ENCODE measurements at places on chromosomes 16 and 17.

DNA sequence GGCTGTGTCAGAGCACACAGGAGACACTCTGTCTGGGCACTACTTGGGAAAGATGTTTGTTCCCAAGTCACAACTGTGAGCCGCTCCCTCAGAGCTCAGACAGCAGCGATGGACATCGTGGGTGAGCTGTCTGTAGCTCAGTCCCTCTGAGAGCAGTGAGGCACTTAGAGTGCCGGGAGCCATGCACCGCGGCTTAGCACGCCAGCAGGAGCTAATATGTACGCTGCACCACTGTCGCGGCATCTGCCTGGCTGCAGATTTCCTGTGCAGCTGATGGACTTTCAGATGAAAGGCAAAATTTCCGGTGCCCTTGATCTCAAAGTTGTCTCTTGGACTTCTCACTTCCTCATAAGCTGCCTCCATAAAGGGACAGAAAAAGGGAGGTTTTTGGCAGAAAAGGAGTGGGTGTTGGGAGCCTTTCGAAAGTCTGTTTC is 92.8 kb upstream of the ZNF469 start:
- no peak for DNase-seq

DNA sequence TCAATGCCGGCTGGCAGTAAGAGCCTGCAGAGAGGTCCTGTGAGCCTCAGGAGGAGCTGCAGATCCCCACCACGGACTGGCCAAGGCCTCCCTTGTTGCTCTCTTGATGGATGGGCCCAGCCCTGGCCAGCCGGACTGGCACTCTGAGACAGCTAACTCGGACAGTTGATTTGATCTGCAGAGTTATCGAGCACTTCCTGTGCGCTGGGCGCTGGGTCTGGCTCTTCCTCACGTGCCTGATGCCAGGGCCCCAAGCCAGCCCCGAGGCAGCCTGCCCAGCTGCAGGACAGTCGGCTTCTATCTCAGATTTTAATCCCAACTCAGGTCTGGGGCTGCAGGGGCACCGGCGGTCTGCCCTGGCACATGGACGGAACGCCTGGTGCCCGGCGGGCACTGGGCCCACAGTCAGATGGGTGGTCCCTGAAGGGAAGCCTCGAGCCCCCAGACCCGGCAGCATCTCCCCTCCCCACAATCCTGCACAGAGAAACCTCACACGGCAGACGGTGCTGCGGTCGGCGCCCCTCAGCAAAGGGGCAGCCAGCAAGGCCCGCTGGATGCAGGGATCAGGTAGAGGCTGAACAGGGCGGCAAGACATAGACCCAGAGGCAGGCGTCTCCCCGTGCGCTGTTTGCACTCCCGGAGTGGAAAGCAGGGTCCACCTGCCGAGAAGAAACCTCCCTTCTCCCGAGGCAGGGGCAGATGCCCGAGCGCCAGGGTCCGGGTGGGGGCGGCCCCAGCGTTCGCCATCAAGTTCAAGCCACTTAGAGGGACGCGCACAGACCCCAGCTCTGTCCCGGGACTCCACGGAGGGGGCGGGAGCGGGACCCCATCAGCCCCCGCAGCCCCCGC is 34.0 kb downstream of the TIMM22 start:
- no peak for DNase-seq

- DNase-seq, result no peak
Measured at GRCh38 chr16:2469399-2470233, 1.5 kb upstream of the NTN3 start.

DNA sequence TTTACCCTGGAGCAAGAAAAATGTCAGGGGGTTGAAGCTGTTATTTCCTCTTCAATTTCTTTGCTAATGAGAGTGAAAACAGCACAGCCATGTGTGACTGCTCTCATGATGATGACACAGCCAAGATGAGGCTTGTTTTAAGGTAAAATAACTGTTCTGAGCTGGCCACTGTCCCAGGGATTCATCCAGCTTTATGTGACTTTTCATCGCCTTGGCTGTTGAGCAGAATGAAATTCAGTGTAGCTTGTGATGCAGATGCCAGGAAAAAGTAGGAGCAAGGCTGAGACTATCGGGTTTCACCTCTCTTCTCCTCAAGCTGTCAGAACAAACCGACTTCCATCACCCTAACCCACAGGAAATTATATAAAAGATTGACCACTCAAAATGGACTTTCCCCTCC is 361.8 kb upstream of the CDH5 start:
- no peak for DNase-seq

DNA sequence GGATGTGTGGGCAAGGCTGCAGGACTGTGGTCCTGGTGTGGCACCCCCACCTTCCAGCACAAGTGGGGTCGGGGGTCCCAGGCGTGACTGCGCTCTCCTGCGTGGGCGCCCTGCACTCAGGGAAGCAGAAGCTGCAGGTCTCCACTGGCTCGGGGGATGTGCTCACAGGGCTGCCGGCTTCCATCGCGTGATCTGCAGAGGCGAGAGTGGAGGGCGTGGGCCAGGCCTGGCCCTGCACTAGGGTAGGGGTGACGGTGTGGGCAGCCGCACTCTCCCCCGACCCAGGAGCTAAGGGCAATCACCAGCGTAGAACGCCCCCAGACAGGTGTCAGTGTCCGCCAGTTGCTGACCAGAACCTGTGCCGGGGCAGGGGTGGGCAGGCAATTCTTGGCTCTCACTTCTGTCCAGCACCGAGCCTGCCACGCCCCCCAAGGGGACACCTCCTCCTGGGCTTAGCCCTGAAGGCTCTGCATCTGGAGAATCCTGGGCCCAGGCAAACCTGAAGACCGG is 32.3 kb downstream of the TNFRSF13B start:
- DNase-seq, result no peak

- no peak for DNase-seq
Measured at GRCh38 chr17:64146418-64147109, 16.6 kb upstream of the ERN1 start.

GRCh38 chr16:83932304-83932703 is 20.7 kb upstream of the OSGIN1 start:
- no peak for DNase-seq

DNA sequence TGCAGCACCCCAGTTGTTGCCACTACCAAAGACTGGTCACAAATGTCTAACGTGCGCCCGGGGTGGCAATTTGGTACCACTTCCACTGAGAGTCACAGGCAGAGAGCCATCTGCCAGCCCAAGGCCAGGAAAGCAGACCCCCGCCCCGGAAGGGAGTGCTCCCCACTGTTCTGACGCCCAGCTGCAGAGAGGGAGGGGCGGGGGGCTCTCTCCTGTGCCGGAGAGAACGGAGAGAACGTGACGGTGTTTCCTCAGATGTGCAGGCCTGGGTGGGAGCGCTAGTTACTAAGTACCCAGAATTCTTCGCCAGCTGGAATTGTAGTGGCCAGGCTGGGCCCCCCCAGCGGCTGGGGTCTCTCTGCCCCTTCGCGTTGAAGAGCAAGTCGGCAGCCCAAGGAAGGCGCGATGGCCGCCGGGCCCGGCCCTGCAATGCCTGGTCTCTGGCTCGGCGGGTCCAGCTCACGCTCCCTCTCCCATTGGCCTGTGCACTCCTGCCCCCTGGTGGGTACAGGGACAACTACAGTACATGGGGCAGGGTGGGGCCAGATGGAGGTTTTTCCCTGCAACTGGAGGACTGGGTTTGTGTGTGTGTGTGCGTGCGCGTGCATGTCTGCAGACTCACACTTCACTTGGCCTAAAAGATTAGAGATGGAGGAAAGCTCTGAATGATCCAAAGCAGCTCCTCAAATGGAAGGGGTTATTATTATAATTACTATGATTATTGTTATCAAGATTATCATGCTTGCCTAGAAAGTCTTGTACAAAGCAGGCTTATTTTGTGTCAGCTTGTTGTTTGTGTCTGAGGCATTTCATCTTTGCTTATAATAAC is 107.1 kb downstream of the AMFR start:
- peak; percentile 61 for DNase-seq

DNA sequence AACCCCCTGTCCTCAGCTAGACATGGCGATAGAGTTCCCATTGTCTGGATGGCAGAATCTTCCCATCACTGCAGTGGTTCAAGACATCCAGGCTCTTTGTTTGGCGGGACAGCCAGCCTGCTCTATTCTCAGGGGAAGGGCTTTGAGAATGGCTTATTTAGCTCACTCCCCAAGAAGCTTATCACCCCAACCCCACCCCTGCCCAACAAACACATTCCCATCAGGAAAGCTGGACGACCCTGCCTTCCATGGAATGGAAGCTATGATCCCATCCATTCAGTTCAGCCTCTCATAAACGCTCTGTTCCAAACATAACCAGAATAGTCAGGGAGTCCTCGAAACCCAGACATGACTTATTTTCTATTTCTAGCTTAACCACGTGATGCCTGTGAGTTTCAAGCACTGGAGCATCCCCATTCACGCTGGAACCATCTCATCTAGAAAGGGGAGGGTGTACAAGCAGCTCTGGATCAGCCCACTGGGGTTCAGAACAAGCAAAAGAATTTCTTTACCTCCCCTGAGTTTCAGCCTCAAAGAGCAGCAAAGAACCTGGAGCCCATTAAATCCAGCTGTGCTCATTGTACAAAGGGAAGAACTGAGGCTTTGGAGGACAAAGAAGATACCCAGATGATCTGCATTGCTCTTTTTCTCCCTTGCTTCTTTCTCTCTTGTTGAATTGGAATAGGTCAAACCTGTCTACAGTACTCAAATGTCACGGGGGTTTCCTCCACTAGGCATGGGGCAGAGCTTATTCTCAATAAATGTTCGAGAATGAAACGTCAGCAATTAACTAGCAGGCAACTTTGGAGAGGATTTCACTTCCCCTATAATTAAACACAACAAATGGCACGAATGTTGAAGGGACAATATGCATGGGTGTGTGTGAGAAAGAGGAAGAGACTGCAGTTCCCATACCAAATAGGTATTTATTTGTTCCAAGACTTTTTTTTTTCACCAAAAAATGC is 93.1 kb downstream of the XYLT1 start:
- no peak for DNase-seq

DNA sequence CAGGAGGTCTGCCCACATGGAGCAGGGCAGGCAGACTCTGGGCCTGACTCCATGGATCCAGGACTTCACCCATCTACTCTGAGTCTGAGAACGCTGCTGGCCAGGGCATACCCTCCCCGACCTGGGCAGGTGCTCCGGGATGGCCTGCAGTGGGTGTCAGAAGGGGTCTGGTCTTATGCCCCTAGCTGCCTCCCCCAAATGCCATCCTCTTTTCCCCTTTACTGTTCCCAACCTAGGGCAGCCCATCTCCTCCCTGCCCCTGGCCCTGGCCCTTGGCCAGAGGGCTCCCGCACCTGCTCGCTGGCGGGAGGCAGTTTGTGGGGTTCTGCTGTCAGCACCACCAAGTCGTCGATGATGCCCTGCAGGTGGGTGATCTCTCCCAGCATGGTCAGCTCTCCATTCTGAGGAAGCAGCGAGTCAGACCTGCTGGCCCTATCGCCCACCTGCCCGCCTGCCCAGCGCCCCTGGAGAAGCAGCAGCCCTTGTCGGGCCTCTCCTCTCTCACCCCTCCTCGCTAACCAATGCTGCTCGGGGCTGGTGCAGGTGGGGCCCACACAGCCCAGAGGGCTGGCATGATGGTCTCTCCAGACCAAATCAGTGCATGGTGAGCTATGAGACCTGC is 8.2 kb downstream of the MTSS2 start:
- no peak for DNase-seq

DNA sequence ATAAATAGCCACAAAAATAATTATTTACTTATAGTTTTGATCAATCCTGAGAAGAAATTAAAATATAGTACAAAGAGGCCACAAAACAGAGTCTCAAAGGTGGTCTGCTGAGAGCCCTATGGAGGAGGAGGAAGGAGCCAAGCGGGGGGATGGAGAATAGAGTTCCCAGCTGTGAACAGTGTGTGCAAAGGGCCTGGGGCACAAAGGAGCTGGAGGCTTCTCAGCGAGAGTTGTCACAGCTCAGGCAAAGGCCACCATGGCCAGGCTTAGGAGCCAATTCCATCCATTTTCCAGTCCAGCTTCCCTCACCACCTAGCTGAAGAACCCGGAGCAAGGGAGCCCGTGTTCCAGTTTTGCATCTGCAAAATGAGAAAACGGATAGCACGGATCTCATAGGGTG is 5.4 kb upstream of the ZNF423 start:
- DNase-seq, result no peak

DNA sequence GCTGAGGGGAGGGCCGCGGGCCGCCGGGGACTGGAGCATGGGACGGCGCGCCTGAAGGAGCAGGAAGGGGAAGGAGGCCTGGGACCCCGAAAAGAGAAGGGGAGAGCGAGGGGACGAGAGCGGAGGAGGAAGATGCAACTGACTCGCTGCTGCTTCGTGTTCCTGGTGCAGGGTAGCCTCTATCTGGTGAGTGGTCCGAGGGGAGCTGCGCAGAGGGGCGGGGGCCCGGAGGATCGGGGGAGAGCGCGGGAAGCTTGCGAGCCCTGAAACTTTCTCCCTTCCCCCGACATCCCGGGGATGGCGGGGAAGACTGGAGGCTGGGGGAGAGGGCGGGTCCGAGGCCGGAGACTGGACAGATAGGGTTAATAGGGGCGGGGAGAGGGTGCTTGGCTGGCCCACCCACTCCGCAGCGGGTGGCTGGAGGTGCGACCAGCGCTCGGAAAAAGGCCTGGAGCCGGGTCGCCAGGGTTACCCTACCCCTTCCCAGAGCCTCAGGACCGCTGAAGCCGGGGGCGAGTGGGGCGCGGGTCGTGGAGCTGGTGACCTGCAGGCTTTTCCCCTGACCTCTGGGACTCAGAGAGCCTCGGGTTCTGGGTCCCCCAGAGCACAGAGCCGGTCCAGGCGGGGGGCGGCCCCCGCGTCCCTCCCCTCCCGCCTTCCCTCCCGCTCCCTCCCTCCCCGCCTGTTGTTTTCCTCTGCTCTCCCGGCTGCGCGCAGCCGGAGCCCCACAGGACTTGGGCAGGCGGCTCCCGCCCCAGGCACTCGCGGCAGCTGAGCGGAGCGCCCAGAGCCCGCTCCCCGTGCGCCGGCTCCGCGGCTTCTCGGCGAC is 631 bp downstream of the NXPH3 start:
- DNase-seq, result no peak

GRCh38 chr17:79031996-79032875 is 8.3 kb downstream of the C1QTNF1 start:
- DNase-seq, result no peak

DNA sequence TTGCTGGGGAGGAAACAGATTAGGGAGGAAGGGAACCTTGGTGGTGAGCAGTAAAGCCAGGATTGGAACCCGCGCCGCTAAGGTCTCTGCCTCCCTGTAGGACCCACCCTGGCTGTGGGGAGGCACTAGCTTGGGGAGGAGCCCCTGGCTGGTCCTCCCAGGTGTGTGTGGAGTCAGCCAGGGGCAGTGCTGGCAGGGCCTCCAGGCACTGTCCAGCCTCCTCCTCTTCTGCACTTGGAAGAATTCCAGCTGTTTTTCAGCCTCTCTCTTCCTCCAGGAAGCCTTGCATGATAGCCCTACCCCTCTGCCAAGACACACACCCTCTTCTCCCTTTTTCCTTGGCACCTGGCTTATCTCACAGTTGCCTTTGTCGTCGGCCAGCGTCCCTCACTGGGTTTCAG is 34.8 kb downstream of the TMEM235 start:
- no peak for DNase-seq

- no peak for DNase-seq
Measured at GRCh38 chr16:29809850-29810698, 1.9 kb upstream of the PRRT2 start.

- no peak for DNase-seq
Measured at GRCh38 chr16:84940670-84941551, 70.4 kb downstream of the ZDHHC7 start.

GRCh38 chr17:48131216-48131824 is 23.8 kb downstream of the SNX11 start:
- peak; percentile 21 for DNase-seq
